HS-5 (cell line): ENCODE measurements at places on chromosomes 5 and 9.

GRCh38 chr5:152376886-152377285, 28.2 kb downstream of the NMUR2 start:
- DNase-seq: no peak

DNA sequence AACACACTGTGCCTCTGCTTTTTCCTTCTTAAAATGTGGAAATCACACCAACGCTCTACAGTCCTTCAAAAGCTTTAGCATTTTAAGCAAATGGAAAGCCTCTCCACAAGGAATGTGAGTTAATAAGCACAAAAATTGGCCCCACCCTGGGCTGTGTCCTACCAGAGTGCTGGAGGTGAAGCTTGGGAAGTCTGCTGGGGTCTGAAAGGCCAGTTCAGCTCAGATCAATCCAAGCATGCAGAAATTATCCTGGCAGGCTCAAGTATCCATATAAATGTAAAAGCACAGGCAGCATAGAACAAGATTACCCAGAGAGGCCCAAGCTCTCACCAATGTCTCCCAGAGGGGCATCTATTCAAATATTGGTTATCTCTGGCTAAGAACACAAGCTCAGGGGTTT, 98.5 kb downstream of the ESM1 start:
- DNase-seq: no peak

GRCh38 chr9:20065046-20065445, 276.2 kb upstream of the SLC24A2 start:
- no peak for DNase-seq

DNA sequence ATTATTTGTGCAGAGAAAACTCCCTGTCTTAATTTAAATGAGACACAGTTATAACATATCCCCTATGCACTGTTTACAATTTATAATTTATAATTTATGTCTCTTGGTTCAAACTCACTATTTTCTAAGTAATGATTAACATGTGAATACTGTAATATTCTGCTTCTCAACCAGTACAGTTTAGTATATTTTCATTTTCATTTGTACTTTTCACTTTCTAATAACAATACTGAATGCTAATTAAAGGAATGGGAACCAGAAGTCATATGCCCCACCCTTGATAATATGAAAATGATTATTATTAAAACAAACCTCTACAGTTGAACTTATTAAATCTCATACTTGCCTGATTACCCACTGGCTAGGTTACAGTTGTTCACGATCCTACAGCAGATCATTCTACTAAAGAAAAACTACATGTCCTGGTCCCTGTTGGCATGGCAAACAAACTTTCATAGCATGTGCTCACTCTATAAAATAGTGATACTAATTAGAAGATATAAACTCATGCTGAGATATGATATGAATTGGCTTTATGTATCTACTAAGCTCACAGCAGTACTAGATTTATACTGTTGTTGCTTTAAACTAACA, 66.4 kb downstream of the POU5F2 start:
- no peak for DNase-seq

DNA sequence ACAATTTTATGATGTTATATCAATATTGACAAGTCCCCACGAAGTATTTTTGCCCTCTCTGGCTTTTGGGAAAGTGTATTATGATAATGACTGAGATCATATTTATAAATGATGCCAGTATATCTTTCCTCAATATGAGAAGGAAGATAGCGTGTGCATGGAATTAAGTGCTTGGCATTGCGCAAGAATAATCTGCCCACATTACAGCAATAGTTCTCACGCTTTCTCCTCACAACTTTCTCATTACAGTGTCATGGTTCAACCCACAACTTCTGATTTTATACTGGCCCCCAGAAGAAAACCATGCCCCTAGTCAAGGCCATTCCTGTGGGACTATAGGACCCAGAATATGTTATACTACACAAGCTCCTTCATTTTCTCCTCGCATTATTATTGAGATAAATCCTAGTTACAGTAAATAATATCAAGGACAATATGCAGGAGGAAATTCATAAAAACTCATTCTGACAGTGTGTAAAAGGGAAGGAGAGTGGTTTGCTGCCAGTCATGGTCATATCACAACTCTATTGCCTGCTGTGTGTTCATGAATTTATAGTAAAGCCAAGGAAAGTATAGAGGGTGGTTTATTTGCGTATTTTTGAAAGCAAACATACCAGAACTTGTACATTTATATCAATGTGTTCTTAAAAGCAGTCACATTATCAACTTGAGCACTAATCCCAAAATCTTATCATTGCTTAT, 114.1 kb downstream of the PIK3R1 start:
- no peak for DNase-seq

GRCh38 chr9:135463140-135463539, 16.4 kb upstream of the PPP1R26 start:
- DNase-seq: peak; percentile 25

GRCh38 chr5:68780299-68780955, 313.4 kb upstream of the SLC30A5 start:
- DNase-seq: no peak

- peak; percentile 19 for DNase-seq
Observed at GRCh38 chr5:136374003-136374402, 8.7 kb upstream of the TRPC7 start.

DNA sequence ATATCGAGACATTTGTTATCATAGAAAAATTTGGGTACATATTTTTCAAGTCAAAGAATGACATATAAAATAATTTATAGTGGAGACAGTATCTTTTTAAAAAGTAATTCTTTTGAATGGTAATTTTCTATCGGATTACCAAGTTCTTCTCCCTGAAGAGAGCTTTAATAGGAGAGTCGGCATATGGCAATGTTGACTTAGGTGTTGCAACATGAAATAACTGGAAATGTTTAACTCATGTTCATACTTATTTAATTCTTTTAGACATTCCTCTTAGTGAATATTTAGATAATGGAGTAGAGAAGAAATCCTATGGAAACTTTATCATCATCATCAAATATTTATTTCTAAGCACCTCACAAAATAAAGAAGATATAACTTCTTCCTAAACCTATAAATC, 118.2 kb upstream of the CTNND2 start:
- DNase-seq: no peak

DNA sequence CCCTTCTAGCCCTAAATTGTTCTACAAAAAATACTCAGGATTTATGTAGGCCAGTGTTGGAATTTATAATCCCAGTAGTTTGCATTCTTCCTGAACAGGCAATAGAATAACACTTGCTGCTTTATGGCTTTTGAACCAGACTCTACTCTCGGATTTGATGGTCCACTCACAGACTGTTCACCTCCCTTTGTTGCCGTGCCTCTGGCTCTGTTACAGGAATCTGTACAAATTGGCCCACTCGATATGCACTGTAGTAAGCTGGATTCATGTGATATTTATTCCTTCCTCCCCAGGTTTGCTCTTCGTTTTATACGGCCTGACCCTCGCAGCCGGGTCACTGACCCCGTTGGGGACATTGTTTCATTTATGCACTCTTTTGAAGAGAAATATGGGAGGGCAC, 43.7 kb downstream of the FAF2 start:
- DNase-seq: no peak

DNA sequence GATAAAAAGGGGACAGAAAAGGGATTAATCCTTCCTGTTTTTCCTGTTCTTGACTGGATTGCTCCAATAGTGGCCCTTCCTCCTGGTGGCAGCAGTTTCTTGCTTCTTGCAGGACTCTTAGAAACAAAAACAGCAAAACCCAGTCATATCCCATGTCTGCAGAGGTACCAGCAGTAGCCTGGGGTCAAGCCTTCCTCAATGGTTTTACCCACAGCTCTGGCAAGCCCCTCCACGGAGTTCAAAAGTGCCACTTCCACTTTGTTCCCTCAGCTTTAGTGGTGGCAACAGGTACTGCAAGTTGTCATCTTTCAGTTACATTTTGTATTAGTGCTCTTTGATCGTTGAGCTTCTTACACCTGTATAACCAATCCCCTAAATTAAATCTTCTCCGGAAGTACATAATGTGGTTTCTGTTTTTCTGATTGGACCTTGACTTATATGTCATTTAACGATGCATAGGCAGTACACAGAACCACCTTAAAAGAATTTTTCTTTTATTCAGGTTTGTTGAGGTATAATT, 8.7 kb upstream of the RANBP6 start:
- DNase-seq: no peak

GRCh38 chr5:103114440-103114839, 5.5 kb downstream of the GIN1 start:
- no peak for DNase-seq

GRCh38 chr5:39395521-39395920, 29.3 kb downstream of the DAB2 start:
- peak; percentile 49 for DNase-seq

GRCh38 chr5:94316916-94317838, 301.2 kb downstream of the KIAA0825 start:
- DNase-seq: no peak

GRCh38 chr5:13640270-13640669, 304.2 kb downstream of the DNAH5 start:
- DNase-seq: no peak

GRCh38 chr9:93091453-93092081, 4.5 kb upstream of the CARD19 start:
- DNase-seq: peak; percentile 69

DNA sequence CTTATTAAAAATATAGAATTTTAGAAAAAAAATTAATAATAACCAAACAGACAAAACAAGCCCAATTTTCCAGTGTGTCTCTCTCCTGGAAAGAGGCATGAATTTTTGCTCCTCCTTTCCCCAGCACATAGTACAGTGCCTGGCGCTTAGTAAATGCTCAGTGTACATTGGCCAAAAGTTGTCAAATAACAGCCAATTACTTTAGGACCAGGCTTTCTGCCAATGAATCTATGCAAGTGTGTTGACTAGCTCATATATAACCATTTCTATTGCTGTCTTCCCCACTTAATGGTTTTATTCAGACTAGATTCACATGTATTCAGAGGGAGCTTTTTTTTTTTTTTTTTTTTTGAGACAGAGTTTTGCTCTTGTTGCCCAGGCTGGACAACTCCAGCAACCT, 120.1 kb upstream of the CD180 start:
- no peak for DNase-seq

- no peak for DNase-seq
Observed at GRCh38 chr5:134594797-134595457, 37.7 kb downstream of the SAR1B start.

DNA sequence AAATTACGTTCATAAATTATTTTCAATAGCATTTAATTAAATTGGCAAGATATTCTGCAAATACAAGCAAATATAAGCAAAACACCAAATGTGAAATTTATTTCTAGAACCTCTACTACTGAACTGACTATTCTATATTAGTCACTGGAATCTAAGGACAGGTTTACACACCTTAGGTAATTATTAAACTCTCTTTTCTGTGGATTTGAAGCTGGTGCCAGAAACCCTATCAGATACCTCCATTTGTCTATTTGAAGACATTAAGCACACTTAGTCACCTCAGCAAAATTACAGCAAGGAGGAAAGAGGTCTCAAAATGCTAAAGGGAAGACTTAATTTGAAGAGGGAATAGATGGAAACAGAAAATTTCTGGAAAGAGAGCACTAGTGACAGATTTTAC, 83.4 kb downstream of the CPLANE1 start:
- DNase-seq: no peak

DNA sequence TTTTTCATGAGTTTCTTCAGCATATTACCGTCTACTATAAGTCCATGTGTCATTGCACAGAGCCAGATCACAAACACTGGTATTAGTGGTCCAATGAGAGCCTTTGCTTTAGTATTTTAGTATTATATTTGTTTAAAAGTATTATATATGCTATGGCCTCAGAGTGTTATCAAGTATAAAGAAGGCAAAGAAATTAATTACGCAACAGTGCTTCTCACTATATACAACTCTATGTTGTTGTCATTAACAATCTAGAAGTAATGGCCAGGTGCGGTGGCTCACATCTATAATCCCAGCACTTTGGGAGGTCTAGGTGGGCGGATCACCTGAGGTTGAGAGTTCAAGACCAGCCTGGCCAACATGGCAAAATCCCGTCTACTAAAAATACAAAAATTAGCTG, 47.1 kb upstream of the RAPGEF6 start:
- DNase-seq: no peak

DNA sequence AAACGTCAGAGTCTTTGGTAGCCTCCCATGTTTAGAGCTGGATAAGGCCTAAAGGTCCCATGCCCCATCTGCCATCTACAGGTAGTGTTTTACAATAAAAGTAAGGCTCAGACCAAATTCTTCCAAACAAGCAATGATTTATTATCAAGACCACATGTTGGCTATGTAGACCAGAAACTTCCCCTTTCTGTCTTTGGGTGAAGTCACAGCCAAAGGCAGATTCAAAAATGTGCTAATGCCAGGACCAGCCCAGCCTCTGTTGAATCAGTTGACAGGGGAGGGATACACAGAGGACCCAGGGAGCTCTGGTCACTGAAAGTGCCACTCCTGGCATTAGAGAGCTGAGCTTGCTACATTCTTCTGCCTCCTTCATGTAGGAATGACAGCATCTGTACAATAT, 360.8 kb downstream of the NTRK2 start:
- DNase-seq: no peak

GRCh38 chr5:180644825-180645273, 4.6 kb downstream of the FLT4 start:
- DNase-seq: no peak

DNA sequence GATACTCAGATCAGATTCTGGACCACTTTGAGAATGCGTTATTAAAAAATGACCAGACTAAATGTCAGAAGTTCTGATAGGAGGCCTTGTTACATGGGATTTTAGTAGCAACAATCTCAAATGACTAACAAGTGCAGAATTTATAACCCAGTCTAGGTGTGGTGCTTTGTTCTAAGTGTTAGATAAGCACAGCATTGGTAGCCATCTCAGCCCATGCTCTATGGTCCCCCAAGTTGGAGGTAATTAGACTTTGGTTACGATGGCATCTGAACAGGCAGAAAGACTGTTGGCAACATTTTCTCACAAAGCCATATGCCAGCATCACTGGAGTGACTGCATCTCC, 140.4 kb upstream of the RPS23 start:
- no peak for DNase-seq

- DNase-seq: no peak
Observed at GRCh38 chr9:107760469-107761242, 271.1 kb upstream of the KLF4 start.

- no peak for DNase-seq
Observed at GRCh38 chr9:35832814-35833213, 3.8 kb downstream of the TMEM8B start.

DNA sequence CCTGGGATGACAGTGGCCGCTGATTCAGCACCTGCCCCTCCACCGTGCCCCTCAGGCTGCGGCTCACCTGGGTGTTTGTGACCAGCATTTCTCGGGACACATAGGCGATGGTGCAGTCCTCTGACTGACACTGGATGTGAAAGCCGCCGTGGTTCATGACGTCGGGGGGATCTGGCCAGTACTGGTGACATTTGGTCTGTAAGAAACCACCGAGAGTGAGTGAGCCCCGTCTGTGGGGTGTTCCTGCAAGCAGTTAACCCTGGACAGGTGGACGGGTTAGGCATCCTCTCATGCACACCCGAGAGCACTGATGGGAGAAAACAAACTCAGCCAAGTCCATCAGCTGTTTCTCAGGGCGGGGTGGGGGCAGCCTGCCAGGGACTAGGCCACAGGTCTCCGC, 62.5 kb upstream of the EPB41L4B start:
- DNase-seq: no peak

- no peak for DNase-seq
Observed at GRCh38 chr9:98791608-98792490, 4.5 kb downstream of the ANKS6 start.

- DNase-seq: no peak
Observed at GRCh38 chr9:134326724-134327601, 708 bp downstream of the RXRA start.
